ENCODE measurements at places on chromosomes 13 and 19.

- peak; percentile 21 for DNase-seq
These were observed 21.6 kb downstream of the SGCG start for GRCh38 chr13:23202383-23202782.

DNA sequence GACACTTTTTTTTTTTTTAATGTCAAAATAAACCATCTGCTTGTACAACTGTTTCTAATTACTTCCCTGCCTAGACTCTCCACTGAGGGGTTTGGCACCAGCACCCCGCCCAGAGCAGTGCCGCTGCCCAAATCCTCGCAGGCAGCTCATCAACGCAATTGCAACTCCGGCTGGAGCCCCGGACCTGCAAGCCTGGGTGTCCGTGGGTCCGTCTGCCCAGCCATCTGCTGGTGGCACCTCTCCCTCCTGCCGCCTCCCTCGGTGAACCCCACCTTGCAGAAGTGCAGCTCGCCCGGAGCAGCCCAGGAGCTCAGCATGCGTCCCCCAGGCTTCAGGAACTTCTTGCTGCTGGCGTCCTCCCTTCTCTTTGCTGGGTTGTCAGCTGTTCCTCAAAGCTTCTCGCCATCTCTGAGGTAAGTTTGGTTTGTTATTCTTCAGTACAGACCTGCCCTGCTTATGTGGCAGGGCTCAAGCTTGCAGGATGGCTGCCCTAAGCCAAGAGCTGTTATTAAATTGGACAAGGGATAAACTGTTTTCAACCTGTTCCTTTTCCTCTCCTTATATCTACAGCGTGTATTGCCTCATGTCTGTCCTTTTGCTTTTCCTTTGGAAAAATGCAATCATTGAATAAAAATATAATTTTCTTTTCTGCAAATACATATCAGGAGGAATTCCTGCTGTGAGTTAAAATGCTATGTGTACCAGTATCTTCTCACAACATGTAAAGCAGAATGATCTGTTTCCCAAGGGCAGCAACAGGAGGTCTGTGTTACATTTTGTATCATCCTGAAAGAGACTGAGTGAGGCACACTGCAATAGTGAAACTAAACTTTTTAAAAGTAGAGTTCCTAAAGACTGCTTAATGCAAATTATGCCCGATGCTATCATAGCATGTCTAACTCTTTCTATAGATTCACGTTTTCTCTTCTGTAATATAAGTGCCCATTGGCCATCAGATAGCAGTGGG lies at the start of gene ITGBL1:
ITGBL1 (plus strand) TSS at position 157 of the 967 bp plus-strand sequence; CDS start at position 316, 159 bp downstream.
- peak; percentile 37 for DNase-seq

DNA sequence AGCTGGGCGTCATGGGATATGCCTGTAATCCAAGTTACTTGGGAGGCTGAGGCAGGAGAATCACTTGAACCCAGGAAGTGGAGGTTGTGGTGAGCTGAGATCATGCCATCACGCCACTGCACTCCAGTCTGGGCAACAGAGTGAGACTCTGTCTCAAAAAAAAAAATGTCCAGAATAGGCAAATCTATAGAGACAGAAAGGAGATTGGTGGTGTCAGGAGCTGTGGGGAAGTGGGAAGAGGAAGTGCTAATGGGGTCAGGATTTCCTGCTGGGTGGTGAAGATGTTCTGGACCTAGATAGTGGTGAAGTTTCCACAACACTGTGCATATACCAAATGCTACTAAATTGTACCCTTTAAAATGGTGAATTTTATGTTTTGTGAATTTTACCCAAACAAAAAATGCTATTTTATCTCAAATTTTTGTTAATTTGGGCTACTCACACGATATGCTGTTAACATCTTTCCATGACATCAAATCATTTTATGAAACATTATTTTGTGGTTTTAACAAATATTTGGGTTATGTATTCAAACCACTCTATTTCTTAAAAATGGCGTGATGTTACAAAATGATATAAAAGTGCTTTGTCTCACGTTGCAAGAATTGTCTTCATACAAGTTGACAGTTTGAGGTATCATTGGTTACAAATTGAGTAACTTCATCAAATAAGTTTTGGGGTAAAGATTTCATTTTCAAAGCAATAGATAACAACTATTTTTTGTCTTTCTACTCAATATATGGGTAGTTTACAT lies 7.4 kb upstream of the CYP4F3 start:
- no peak for DNase-seq

DNA sequence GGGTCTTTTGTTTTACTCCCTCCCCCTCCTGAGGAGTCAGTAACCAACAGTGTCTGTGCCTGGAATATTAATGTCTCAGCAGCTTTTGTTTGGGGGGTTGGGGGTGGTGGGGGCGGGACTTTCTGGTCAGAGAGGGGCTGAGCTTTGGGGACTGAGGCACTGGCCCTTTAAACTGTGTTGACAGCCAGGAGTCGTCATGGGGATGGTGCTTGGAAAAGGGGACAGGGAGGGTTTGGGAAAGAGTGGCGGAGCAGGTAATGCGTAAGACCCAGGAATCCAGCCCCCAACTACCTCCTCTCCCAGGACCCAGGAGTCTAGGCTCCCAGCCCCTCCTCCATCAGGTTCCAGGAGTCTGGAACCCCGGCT lies 5.2 kb downstream of the CADM4 start:
- DNase-seq, result no peak

DNA sequence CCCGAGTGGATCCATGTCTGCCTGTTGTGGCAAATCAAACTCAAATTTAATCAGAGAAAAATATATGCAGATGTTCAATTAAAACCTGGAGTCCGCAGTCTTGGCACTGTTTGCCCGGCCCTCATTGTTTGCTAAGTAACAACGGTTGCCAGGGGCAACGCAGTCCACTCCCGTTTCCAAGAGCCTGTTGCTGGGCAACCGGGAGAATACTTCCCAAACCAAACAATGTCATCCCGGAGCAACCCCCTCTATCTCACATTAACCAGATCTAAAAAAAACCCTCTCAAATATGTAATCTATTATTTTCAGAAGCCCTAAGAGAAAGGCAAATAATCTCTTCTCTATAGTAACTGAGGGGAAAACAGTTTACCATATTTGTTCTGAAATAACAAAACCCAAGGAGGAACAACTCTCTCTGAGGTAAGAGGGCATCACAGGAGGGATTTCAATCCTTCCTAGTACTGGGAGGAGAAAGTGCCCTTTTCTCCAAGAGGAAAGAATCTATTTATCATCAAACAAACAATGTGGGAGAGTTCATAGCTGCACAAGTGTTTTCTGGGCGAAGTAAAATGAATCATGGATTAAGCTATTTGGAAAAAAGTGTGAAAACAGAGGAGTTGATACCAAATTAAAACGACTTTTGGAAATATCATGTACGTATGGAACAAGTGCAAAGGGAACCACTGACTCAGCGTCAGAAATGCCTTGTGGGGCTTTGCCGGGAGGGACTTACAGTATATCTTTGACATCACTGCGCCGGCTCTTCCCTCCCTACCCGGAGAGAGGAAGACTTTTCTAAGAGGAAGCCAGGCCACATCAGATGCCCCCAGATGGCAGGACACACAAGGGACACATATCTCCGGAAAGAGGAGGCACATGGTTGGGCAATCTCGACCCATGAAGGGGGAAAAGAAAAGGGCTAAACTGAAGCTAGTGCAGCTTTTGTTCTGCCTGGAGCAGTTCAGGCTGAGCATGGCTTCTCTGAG lies 43.3 kb downstream of the RFX2 start:
- peak; percentile 94 for DNase-seq

DNA sequence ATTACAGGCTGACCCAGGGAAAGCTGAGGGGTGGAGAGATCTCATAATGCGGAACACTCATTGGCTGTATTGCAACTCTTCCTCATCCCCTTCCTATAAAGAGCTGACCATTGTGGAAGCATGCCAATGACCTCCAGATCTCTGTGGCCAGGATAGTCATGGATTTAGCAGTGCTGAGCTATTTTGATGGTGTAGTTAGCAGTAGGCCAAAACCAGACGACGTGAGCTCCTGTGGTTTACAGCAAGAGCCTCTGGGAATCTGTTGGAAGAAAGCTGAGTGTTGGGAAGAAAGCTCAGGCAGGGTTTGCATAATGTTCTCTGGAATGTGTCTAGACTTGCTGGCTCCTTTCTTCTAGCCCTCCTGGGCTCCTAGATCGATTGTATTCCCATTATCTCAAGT lies 187.5 kb upstream of the GPC6 start:
- peak; percentile 58 for DNase-seq

GRCh38 chr13:51524829-51525566 lies 59.3 kb upstream of the WDFY2 start:
- DNase-seq, result peak; percentile 36

- no peak for DNase-seq
These were observed 1195.0 kb downstream of the SLITRK5 start for GRCh38 chr13:88866195-88866594.

GRCh38 chr19:41205995-41206394 lies 13.0 kb downstream of the CYP2S1 start:
- no peak for DNase-seq

GRCh38 chr13:79194272-79194671 lies 211.8 kb downstream of the RBM26 start:
- DNase-seq, result no peak

GRCh38 chr13:34019870-34020269 lies 201.9 kb downstream of the RFC3 start:
- peak; percentile 35 for DNase-seq

DNA sequence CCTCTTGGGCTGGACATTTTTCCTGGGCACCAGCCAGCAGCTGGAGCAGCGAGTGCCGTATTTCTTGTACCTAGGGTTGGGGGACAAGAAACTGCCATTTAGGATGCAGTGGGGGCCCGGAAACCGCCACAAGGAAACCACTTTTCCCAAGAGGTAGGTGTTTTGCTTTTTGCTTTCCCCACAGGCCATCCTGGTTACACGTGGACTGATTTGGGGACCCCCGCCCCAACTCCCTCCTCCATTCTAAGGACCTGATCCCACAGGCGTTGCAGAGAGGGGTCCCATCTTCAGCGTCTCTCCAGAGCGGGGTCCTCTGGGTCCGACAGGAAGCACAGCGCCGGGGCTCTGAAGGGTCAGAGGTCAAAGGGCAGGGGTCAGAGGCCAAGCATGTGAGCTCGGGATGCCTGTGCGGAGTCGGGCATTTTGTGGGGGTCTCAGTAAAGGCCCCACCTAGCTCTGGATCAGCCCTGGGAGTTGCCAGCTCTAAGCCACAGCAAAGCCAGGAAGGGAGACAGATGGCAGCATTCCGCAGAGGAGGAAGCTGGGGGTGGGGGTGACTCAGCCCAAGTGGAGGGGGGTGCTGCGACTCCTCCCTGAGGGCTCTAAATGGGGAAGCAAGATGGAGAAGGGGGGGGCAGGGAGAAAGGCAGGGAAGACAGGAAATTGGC lies 4.3 kb downstream of the ZGLP1 start:
- DNase-seq, result peak; percentile 82

DNA sequence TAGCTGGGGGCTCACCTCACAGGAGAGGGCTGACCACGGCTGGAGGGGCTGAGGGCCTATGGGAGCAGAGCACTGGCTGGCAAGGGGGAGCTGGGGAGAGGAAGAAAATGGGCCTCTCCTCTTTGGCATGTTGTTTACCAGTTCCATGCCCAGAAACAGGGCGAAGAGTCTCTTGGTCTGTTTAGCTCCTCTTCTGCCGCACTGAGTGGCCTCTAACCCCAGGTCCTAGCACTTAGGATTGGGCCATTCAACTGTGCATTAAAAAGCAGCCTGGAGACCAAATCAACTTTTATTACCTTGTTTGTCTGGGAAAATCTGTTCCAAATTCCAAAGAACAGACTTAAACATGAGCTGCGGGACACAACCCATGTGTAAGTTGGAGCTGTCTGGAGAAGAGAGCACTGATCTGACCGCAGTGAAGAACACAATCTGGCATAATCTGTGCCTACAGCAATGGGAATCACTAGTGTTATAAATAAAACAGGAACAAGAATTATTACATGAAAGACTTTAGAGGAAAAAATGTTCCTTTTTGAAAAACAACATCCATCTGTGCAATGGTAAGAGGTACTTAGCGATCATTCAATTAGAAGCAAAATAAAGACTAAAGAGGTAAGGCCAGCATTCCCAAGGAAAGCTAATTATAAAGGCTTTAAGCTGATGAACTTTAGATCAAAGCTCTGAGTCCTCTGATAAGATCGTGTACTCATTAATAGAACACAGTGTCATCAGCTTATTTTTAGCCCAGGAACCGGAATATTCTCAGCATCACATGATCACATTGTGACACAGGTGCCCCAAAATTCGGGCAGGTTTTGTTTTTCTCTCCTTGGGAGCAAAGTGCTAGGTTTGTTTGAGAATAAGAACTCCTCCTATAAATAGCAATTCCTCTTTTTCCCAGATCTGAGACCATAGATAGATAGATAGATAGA lies 243.2 kb downstream of the COL4A1 start:
- DNase-seq, result no peak

Measured in fibroblast of skin of right quadriceps (primary cell).